ENCODE measurements at places on chromosomes 7 and 10. TPM values are rescaled to one million over a fixed set of nuclear protein-coding genes. Genes with fewer than 3 reads are reported as not detected.

Gene EMX2
- total RNA-seq: 2.9 TPM

Gene HOXA5
- 0.81 TPM for total RNA-seq

Gene GAD2
- total RNA-seq: not detected

Gene FGFR2
- total RNA-seq: 135 TPM

Gene CPEB3
- 9.7 TPM for total RNA-seq

Gene EBF3
- 1.8 TPM for total RNA-seq

All from mucosa of gallbladder (tissue), 1 donor.